ENCODE measurements at places on chromosomes 2 and 18.

DNA sequence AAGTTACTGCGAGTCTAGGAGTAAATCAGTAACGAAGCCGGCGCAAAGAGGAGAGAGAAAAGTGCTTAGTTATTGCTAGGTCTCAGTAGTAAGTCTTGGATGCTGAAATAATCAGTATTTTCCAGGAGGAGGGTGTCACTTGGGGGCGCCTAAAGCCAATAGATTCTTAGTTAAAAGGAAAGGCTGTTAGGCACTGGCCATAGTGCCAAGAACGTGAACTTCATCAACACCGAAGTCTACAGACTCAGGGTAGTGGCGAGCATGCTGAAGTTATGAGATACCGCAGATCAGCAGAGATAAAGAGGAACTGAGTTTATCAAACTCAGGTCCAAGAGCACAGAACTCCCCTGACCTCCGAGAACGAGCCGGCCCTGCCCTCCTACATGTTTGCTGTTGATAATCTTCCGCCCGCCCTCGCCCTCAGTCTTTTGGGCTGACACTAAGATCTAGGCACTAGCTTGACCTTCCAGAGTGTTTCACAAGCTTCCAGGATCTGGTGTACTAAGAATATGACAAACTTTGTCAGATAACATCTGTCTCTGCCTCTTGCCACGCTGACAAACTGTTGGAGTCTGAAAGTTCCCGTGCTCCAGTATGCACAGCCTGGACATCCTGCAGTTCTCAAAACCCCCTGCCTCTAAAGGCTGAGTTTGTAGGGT lies 49.2 kb downstream of the CYB5A start:
- no peak for DNase-seq

DNA sequence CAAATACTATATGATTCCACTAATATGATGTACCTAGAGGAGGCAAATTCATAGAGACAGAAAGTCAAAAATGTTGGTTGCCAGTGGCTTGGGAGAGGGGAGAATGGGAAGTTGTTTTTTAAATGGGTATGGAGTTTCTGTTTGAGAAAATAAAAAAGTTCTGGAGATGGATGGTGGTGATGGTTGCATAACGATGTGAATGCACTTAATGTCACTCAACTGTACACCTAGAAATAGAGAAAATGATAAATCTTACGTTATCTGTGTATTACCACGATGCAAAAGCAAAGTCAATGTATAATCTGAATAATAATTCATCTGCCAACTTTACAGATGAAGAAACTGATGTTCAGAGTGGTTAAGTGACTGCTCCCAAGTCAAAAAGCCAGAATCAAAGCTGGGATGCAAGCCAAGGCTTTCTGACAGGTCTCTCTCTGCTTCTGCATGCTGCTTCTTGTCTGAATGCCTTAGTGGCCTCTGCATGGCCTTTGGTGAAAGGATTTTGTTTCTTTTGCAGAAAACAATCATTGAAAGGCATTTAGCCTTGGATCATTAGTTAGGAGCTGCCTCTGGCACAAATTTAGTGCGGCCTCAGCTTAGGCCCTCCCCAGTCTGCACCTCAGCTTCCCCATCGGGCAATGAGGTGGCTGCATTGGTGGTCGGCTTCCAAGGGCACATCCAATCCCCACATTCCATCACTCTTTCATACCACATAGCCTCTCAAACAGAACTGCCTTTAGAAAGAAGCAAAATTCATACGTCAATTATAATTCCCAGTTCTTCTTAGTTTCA lies 46.5 kb upstream of the MYCN start:
- no peak for DNase-seq

DNA sequence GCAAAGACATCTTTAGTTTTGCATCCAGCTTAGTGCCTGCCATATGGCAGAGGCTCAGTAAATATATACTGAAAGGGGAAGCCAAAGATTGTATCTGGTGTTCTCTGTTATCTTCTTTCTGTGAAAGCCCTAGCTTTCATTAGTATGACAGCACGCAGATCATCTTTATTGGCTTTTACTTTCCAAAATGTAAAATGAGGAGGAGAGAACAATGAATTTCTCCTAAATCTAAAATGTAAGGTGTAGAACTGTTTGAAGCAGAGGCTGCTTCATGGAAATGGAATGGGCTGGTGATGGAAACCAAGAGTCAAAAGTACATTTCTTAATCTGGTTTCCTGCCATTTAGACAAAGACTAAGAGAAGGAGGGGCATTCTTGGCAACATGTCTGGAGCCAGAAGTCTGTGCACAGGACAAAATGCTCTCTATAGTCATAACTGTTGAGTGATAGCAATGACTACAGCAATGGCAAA lies 1029.9 kb upstream of the PIK3C3 start:
- no peak for DNase-seq

- no peak for DNase-seq
These were observed 515.5 kb upstream of the MYT1L start for GRCh38 chr2:2846332-2847208.

DNA sequence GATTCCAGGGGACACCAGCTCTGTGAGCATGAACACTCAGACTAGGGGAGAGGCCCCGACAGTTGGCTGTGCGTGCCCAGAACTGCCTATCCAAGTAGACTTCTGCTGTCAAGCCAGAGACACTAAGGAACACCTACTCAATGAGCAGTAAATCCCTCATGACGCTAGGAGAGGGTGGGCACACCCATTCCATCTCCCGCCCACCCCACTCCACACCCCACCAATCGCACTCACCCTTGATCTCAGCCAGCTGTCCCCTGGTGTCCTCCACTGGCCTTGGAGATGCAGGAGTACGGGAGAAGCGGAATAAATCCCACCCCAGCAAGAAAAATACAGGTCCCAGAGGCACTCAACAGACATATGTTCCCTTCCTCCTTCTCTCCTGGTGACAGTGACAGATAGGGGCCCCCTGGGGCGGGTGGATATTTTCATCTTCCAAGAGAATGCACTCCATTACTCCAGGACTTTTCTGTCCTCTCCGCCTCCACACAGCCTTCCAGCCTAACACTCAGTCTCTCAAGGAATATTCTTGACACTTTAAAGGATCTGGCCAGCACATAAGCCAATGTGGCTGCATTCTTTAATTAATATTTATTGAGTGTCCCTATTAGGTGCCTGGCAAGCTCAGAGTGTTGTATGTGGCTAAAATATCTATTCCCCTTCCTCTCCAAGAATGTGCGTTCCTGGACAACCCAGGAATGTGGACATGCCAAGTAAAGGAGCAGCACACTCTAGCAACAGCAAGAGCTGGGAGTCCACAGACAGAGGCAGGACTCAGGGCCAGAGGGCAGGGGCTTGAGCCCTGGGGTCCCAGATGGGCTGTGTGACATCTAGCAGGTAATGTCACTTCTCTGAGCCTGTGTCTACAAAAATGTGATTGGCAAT lies 13.1 kb upstream of the SMAD7 start:
- DNase-seq, result peak; percentile 69

- no peak for DNase-seq
These were observed 66.3 kb upstream of the NABP1 start for GRCh38 chr2:191611614-191612013.

- DNase-seq, result peak; percentile 69
These were observed 1241.1 kb upstream of the ZEB2 start for GRCh38 chr2:145760781-145761649.

GRCh38 chr2:100986157-100986556 lies 15.9 kb upstream of the RPL31 start:
- no peak for DNase-seq

GRCh38 chr18:64562651-64563050 lies 413.8 kb upstream of the LINC00305 start:
- DNase-seq, result no peak

DNA sequence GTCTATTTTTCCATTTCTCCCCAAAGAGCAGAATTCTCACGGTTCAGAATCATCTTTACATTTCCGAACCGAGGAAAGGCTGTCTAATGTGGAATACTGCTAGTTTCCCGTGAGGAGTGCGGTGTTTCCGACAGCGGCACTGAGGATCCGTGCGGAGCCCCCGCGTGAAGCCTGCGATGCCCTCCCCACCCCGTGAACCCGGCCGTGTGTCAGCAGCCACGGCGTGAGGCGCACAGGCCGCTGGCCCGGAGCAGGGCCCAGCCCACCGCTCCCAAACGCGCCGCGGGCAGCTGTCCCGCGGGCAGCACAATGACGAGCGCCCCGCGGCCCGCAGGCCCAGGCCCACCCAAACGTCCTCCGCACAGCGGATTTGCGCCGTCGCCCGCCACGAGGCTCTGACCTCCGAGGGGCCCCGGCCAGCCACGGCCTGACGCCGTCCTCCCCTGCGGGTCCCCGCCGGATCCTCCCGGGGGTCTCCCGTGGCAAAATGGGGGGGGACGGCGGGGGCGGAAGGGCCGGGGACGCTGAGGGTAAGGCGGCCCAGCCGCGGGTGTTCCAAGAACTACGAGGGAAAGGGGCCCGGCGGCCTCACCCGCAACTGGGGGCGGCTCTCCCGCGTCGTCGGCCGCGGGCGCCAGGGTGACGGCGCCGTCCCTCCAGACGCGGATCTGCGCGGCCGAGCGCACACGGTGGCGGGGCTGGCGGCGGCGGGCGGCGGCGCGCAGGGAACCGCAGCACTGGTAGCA lies 796 bp downstream of the SPIRE1 start:
- DNase-seq, result peak; percentile 51

DNA sequence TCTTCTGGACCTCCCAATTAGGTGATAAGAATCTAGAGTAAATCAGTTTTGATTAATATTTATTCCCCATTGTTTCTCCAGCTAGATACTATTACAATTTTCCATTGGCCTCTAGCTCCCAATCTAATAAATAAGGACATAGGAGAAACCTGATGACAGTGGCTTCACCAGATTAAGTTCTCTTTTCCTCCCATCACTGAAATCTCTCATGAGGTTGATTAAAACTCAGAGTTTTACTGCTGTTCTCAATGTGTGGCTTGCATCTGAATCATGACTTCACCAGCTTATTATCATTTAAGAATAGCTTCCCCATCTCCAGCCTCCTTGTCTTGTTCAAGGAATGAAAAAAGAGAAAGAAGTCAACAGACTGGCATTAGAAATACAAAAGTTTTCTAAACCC lies 3.9 kb upstream of the CCDC102B start:
- no peak for DNase-seq

- DNase-seq, result no peak
These were observed 17.9 kb downstream of the HS1BP3 start for GRCh38 chr2:20633001-20633400.

- no peak for DNase-seq
These were observed 44.7 kb downstream of the TGFA start for GRCh38 chr2:70508711-70509462.

DNA sequence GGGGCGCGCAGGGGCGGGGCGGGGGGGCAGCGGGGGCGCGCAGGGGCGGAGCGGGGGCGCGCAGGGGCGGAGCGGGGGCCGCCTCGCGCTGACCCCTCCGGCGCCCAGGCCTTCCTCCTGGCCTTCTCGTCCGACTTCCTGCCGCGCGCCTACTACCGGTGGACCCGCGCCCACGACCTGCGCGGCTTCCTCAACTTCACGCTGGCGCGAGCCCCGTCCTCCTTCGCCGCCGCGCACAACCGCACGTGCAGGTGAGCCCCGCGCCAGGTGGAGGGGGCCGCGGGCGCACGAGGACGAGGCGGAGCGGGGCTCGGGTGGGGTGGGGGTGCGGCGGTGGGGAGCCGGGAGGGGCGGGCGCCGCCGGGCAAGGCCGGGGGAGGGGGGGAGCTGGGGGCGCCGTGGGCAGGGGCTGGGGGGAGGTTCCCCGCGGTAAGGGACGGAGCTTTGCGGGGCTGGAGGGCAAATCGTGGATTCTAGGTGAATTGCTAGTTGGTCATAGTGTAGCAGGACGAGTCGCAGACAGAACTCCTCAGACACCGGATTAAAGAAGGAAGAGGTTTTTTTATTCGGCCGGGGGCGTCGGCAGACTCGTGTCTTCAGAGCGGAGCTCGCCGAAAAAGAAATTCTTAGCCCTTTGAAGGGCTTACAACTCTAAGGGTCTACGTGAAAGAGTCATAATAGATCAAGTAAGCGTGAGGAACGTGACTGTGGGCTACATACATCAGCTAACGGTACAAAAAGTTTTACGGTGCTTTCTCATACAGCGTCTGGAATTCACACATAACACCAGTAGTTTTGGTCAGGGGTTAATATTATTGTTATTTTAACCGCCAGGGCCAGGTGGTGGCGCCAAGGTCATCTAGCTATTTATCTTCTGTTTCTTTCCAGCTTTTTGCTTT lies 29.9 kb downstream of the ANO7 start:
- peak; percentile 33 for DNase-seq

DNA sequence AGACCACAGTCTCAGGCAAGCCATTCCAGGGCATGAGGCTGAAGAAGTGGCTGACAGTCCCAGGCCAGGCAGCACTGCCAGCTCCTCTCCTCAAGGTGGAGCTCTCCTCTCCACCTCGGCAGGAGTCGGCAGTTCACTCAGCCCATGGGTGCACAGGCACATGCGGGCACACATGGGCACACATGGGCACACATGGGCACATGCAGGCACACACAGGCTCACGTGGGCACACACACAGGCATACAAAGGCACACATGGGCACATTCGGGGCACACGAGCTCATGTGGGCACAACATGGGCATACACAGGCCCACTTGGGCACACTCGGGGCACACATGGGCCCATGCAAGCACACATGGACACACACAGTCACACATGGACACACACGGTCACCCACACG lies 65.3 kb upstream of the TAF1B start:
- no peak for DNase-seq

- peak; percentile 51 for DNase-seq
These were observed 5.8 kb downstream of the SLC14A2 start for GRCh38 chr18:45621061-45621511.

GRCh38 chr2:202018950-202019349 lies 14.7 kb upstream of the FZD7 start:
- no peak for DNase-seq

DNA sequence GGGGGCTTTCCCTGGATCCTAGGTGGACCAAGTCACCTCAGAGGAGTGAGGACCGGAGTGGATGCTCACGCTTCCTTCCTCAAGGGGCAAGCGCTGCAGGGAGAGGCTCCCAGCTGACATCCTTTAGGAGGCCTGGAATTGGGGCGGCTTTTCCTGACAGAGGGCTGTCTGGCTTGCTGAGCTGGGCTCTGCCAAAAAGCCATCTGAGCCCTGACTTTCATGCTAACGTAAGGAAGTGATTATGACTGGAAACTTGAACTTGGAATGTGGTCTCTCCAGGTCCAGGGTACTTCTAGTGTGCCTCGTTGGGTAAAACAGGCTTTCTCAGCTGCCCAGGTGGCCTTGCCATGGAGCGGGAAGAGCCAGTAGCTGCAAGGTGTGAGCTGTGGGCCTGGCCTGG lies 268.3 kb upstream of the SPRED2 start:
- no peak for DNase-seq

- peak; percentile 58 for DNase-seq
These were observed 177.4 kb downstream of the TWIST2 start for GRCh38 chr2:239025096-239025801.

- DNase-seq, result no peak
These were observed 2.4 kb downstream of the TEKT4 start for GRCh38 chr2:94873362-94874276.

GRCh38 chr2:171878481-171878993 lies 15.5 kb downstream of the SLC25A12 start:
- DNase-seq, result peak; percentile 80

GRCh38 chr2:76731157-76731556 lies 791.0 kb downstream of the LRRTM4 start:
- no peak for DNase-seq

DNA sequence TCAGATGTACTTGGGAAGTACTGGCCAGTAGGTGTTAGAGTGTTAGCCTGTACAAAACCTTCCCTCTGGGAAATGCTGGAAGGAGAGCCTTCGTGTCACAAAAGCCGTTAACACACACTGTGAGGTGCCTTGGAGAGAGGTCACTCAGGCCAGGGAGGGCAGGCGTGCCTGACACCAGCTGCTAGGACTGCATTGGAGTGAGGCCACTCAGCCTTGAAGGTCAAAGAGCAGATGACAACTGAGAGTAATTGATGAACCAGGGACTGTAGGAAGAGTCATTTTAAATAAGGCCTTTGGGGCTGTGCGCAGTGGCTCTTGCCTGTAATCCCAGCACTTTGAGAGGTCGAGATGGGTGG lies 45.4 kb downstream of the ASAP2 start:
- no peak for DNase-seq

Measured in AG10803 (cell line).